ENCODE measurements at places on chromosomes 12 and 14.

DNA sequence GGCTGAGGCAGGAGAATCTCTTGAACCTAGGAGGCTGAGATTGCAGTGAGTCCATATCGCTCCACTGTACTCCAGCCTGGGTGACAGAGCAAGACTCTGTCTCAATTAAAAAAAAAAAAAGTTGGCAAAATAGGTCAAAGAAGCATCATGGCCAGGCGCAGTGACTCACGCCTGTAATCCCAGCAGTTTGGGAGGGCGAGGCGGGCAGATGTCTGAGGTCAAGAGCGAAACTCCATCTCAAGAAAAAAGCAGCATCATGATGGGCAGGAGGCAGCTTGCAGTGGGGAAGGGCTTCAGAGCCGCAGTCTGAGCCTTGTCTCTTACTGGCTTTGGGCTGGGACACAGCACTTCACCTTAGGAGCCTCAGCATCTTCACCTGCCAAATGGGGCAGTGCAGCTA, 21.4 kb downstream of the TEAD4 start:
- DNase-seq, result no peak

- DNase-seq, result peak; percentile 77
These were observed 22.3 kb upstream of the P2RX7 start for GRCh38 chr12:121110211-121110940.

- no peak for DNase-seq
These were observed 42.0 kb upstream of the CHPT1 start for GRCh38 chr12:101655393-101655792.

DNA sequence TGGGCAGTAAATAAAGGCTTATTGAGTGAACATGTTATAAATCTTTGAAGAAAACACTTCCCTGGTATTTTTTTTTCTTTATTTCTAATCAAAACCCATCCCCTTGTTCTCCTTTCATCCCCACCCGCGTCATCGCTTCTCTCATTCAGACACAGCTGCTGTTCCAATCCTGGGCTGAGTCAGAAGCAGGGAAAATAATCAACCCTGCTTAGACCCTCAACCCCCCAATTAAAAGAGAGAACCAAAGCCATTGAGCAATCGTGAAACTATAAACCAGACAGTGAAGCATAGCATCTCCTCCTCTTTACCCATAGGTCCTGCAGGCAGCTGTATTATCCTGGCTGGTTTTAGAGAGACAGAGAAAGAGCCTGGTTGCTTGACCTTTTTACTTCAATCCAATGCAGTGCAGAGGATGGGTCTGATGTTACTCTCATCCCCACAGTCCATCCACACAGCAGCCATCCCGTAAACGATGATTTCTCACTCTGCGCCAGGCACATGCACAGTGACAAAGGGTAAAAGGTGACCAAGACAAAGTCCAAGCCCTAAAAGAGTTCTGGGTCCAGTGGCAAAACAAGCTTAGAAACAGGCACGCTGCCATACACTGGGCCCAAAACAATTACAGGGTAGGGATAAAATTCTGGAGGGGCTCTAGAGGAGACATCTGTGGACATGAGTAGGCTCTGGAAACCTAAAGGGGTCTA, 238.3 kb downstream of the GALC start:
- DNase-seq, result no peak

DNA sequence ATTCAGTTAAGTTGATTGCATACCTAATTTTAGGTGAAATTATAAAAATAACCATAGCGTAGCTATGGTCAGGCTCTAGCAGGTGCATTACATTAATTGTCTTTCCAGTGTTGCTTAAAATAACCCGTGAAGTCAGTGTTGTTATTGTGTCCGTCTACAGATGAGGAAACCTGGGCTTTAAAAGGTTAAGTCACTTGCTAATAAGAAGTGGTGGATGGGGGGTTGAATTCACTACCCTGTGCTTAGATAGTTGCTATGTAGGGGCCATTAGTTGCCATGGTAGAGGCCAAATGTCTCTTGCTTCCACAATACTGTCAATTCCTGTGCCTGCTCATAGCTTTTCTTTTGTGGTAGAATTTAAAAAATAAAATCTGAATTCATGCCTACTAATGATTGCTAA, 174.8 kb downstream of the PELI2 start:
- DNase-seq, result no peak

GRCh38 chr14:53398616-53399015, 245.5 kb upstream of the DDHD1 start:
- no peak for DNase-seq

DNA sequence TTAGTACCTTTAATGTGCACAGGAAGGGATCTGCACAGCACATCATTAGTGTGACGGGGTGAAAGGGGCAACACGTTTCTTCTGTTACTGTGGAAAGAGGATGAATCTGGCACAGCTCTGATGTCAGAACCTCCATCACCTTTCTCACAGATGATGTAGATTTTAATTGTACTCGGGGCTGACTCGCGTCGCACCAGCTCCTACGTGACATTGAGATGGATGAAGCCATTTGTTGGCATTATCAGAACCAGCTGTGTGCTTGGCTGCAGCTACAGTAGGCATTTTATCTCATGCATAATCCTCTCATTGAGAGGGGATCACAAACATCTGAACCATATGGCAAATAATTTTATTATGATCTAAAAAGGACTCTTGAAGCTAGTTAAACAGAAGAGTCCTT, 173.6 kb downstream of the PDZRN4 start:
- DNase-seq, result no peak

Measured in iPS-NIHi11 (cell line).